ENCODE measurements at places on chromosomes 11 and 22.
A peak's percentile ranks its signal among the peaks of the same experiment; 100 is the strongest.

DNA sequence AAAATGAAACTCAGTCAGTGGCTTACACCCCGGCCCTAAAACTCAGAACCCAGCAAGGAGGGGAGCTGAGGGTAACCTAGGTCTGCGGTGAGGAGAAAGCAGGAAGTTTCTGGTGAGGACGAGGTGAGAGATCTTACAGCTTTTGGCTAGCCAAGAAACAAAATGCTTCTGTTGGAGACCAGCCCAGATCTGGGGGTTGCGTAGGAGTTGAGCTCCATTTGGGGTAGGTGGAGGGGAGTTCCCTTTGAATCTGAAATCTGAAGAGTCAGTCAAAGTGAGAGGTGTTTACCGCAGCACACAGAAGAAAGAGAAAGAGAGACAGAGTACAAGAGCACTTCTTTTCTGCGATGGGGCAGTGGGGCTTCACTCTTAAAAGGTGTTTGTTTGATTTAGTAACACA lies 29.6 kb downstream of the EHF start:
- DNase-seq, result peak; percentile 62

- no peak for DNase-seq
Measured at GRCh38 chr11:30481330-30481729, 104.8 kb downstream of the MPPED2 start.

GRCh38 chr22:34354071-34354817 lies 434.0 kb upstream of the LARGE1 start:
- no peak for DNase-seq

DNA sequence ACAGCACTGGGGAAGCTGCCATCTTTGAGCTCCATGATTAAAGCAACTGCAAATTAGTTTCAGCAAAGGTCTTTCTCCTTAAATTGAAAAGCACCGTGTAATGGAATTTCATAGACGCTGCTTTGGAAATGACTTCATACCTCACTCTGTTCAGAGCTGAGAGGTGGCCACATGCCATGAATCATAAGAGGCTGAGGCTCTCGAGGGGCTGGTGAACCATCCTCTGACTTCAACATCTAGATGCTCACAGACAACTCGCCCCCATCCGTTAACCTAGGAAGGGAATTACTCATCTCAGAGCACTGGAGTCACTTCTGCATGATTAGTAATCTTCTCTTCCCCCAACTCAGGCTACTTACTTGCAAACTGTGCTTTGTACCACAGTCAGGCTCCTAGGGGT lies 122.3 kb downstream of the RCN1 start:
- no peak for DNase-seq

DNA sequence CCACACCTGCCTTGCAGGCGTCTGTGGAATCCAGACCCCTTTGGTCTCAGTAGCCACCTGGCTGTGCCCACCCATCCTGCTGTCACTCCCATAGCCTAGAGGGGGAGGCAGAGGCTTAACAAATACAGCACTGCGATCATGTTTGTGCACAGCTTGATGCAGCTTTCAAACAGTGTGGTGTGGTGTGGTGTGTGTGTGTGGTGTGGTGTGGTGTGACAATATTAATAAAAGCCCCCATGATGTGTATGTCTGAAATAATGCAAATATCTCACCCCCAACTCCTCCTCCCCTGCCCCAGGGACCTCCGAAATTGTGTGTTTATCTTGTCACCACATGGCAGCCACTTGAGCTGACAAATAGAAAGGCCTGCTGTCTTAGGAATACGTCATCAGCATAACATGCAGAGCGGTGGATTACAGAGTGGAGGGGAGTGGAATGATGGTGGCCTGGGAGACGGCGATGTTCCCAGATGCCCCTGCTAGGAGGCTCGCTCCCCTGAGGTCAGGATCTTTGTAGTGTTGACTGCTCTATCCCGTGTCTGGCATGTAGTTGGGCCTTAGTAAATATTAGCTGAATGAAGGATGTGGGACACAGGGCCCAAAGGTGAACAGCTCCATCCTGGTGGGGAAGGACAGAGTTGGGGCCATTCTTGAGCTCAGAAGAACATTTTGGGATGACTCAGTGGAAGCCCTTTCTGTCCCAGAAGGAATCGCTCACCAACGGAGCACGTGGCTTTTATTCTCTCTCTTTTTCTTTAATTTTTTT lies 2.8 kb downstream of the PDXP start:
- DNase-seq, result no peak

- no peak for DNase-seq
Measured at GRCh38 chr22:39732625-39733024, 160.9 kb downstream of the ENTHD1 start.

GRCh38 chr11:114847306-114847975 lies 169.1 kb downstream of the NXPE2 start:
- no peak for DNase-seq

- no peak for DNase-seq
Measured at GRCh38 chr22:49968313-49968830, 7.8 kb downstream of the PIM3 start.
